ENCODE measurements at places on chromosomes 4 and X. TPM values are rescaled to one million over a fixed set of nuclear protein-coding genes. Genes with fewer than 3 reads are reported as not detected.

DNA sequence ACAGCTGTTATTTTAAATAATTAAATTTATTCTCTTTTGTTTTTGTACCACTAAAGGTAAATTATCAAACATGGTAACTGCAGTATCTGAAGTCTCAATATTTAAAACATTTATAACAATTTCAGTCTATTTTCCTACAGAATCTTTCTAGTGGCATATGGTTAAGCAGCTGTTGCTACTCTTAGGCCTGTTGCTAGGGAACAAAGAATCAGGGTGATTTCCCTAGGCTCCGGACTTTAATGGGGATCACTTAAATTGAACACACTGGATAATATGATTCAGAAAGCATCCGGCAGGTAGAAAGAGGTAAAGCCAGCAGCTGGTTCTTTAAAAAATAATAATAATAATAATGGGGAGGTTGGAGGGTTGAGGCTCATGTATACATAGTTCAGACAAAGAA is 17.6 kb downstream of the FBXO8 start:
- no peak for DNase-seq

GRCh38 chr4:84481077-84481859 is 17.8 kb downstream of the NKX6-1 start:
- no peak for DNase-seq

- peak; percentile 85 for DNase-seq
These were observed 249.3 kb upstream of the DIPK2B start for GRCh38 chrX:45449982-45450381.

- no peak for DNase-seq
These were observed 18.3 kb downstream of the TMEM31 start for GRCh38 chrX:103729015-103729414.

DNA sequence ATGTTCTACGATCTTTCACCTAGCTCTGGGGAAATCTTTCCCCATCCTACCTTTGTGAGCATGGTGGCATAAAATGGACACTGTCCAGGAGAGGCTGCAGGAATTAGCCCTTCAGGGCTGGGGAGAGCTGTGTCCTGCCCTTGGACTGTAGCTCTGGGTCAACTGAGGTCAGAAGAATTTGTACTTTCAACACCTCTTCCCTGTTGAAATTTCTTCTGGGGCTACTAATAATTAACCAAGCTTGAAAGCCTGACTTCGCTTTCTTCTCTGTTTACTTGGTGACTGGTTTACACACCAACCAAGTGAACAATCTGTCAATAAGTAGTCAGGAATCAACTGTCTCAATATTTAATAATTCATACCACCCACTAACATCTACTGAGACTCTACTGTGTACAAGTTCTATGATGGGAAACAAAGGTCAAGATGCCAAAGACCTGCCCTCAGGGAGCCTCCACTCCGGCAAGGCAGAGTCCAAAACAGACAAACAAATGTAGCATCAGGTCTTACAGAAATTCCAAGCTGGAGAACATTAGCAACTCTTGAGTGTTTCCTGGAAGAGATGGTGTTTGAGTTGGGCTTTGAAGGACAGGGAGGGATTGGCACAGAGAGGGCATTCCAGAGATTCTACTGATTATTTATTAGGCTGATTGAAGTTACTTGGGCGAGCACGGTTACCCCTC is 113.1 kb downstream of the ENPP6 start:
- DNase-seq = no peak

DNA sequence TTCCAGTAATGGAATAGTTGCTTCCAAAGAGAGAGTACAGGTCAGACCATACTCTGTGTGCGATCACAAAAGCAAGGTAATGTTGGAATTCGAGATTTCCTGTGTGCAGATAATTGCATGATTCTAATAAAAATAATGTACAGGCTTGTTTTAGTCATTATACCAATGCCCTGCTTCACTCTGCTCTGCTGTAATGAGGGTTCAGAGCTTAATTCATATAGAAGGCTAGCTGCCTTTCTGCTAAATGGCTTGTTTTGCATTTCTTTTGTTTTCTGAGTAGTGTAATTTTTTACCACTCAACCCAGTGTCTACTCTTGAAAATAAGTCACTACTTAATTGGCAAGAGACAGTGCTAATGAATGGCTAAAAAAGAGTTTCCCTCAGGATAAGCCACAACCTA is 236.0 kb downstream of the CAMK2D start:
- DNase-seq = no peak

DNA sequence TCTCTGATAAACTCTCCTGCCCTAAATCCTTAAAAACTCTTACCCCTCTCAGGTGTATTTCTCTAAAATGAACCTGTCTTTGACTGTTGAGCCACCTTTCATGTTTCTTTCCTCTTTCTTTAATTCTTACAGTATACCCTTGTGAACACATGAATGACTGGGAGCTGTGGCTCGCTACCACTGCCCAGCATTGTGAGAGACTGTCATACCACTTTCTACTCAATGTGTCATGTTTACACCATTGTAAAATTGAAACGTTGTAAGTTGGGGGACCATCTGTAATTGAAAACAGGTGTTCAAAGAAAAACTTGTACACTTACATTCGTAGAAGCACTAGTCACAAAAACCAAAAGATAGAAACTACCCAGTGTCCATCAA is 66.9 kb downstream of the ZNF182 start:
- DNase-seq = no peak

DNA sequence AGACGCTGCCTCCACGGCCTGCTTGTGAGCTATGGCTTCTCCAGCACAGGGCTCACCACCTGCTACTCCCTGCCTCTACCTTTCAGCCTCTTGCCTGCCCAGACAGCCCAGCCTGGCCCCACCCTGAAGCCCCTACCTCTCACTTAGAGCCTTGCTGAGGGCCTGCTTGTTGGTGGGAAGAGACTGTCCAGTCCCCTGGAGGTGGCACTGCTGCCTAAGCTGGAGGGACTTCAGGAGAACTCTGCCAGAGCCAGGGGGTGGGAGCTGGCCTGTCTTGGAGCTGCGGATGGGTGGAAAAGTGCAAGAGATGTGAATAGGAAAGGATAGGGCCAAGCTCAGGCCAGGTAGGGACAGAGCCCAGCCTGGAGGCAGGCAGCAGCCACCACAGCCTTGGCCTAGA is 2.7 kb upstream of the ZNF185 start:
- DNase-seq = no peak

GRCh38 chrX:30906726-30907125 is 17.7 kb upstream of the TAB3 start:
- peak; percentile 65 for DNase-seq

GRCh38 chrX:111168314-111168713 is 72.3 kb downstream of the PAK3 start:
- peak; percentile 20 for DNase-seq

- DNase-seq = no peak
These were observed 830 bp upstream of the SHROOM2 start for GRCh38 chrX:9785254-9785943.

- DNase-seq = peak; percentile 29
These were observed 43.9 kb upstream of the HPRT1 start for GRCh38 chrX:134416087-134416486.

GRCh38 chr4:105896984-105897775 is 1.9 kb downstream of the NPNT start:
- DNase-seq = peak; percentile 47

DNA sequence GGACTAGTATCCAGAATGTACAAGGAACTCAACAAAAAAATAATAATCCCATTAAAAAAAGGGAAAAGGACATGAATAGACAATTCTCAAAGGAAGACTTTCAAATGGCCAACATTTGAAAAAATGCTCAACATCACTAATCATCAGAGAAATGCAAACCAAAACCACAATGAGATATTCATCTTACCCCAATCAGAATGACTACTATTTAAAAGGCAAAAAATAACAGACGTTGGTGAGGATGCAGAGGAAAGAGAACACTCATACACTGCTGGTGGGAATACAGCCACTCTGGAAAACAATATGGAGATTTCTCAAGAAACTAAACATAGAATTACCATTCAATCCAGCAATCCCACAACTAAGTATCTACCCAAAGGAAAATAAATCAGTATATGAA is 133.1 kb downstream of the KDR start:
- DNase-seq = no peak

- no peak for DNase-seq
These were observed 2.8 kb downstream of the SORCS2 start for GRCh38 chr4:7195141-7195515.

- DNase-seq = no peak
These were observed 705 bp upstream of the CRMP1 start for GRCh38 chr4:5893591-5893990.

- no peak for DNase-seq
These were observed 192.1 kb upstream of the LCORL start for GRCh38 chr4:18213576-18214198.

- peak; percentile 95 for DNase-seq
These were observed 32.4 kb downstream of the FGFRL1 start for GRCh38 chr4:1043651-1044468.

DNA sequence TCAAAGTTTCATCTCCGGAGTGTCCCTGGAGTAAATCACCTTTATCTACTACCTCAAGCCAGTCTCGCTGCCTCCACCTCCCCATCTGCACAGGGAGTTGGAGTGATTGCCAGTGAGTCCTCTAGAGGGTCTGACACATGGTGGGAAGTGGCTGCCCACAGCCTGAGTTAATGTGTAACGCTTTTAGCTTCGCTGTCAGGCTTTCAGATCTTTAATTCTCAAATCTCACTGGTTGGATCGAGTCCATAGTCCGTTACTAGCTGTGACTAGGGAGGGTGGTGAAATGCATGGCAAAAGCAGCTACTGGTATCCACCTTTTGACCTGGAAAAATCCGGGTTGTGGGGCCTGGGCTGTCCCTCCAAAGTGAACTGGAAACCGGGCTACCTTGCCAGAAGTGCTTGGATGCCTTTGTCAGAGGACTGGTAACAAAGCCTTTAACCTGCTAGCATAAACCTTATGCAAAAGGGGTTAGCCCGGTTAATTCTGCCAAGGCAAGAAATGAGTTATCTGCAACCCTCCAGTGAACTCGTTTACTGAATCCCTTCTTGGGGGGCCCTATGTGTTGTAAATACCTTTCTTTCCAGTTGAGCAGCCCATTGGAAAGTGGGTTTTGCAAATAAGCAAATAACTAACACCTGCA is 5.1 kb upstream of the WDR1 start:
- no peak for DNase-seq

- DNase-seq = peak; percentile 48
These were observed 74.6 kb downstream of the AMELX start for GRCh38 chrX:11367609-11368430.

DNA sequence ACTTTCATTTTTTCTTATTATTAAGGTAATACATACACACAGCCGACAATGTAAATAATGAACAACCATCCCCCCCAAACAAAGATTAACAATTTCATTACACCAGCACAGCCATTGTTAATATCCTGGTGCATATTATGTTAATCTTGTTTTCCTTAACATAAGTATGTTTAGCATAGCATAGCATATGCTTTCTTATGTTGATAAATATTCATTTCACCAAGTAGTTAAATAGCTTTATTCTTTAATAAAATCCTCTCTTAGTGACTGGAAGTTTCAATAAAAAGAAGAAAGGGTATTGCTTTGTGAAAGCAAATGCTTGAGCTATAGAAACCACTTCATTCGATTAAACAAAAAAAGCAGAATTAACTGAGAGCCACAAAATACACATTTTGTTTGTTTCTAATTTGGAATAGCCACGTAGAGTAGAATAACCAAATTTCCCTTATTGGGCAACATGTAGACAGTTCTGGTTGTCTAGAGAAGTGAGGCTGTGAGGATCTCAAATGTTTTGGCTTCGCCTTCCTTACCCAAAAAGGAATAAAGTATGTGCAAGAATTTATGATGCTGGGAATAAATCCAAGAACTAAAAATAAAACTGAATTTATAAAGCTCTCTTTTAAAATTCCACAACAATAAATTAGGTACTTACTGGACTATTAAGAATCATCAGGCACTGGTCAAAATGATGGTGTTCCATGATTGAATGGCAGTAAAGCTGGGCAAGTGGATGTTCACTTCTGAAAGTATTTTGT is 118.0 kb downstream of the PDE5A start:
- no peak for DNase-seq

- DNase-seq = peak; percentile 18
These were observed 1.1 kb downstream of the OGT start for GRCh38 chrX:71533851-71534561.

- peak; percentile 63 for DNase-seq
These were observed 37.9 kb upstream of the MXRA5 start for GRCh38 chrX:3384327-3384726.

- DNase-seq = peak; percentile 83
These were observed 148.6 kb upstream of the CNKSR2 start for GRCh38 chrX:21225643-21226042.

The SPANXB1 gene
- total RNA-seq = not detected

The TACR3 gene
- not detected for total RNA-seq

The HSFX3 gene
- not detected for total RNA-seq

The CENPE gene
- 1.3 TPM for total RNA-seq

The ATP1B4 gene
- not detected for total RNA-seq

The CTSO gene
- 1.1 TPM for total RNA-seq

The UGT2B10 gene
- not detected for total RNA-seq

The TDO2 gene
- total RNA-seq = not detected

The ABCG2 gene
- under 0.01 TPM for total RNA-seq

All from bronchial epithelial cell (primary cell).